ENCODE measurements at places on chromosomes 6 and 20. TPM values are rescaled to one million over a fixed set of nuclear protein-coding genes. Genes with fewer than 3 reads are reported as not detected.

The PDYN gene
- not detected for total RNA-seq

The KCNK5 gene
- 41.5 TPM for total RNA-seq

The EDN3 gene
- total RNA-seq, result not detected

The TRIM31 gene
- not detected for total RNA-seq

The SOX18 gene
- 1.1 TPM for total RNA-seq

The GINS1 gene
- 33.5 TPM for total RNA-seq

The TMEM74B gene
- 1.2 TPM for total RNA-seq

The TTPAL gene
- 19.7 TPM for total RNA-seq

The LCA5 gene
- 0.18 TPM for total RNA-seq

The VGLL2 gene
- total RNA-seq, result not detected

The SCRT2 gene
- not detected for total RNA-seq

The SLC12A5 gene
- 0.73 TPM for total RNA-seq

The CCDC167 gene
- total RNA-seq, result 69.8 TPM

The NOX3 gene
- not detected for total RNA-seq

The ANKRD66 gene
- total RNA-seq, result not detected

The GRM1 gene
- not detected for total RNA-seq

The EMILIN3 gene
- total RNA-seq, result not detected

The METTL24 gene
- total RNA-seq, result not detected

The MMP24 gene
- not detected for total RNA-seq

The TNFRSF21 gene
- total RNA-seq, result 2.8 TPM

The ETV7 gene
- 0.51 TPM for total RNA-seq

The DEFB128 gene
- total RNA-seq, result not detected

The SPATA25 gene
- total RNA-seq, result 1.1 TPM

The BICRAL gene
- total RNA-seq, result 14.2 TPM

The RAB5IF gene
- total RNA-seq, result 94.5 TPM

The SRMS gene
- not detected for total RNA-seq

The CGA gene
- 0.59 TPM for total RNA-seq

Measured in activated T-helper 2 cell treated with anti-CD3 and anti-CD28 coated beads, Interferon-gamma antibody, Interleukin-2, Interleukin-4, amounts not matched to agents 10 μg/mL and 5 μg/mL and 100 μg/mL, durations not matched to agents 14 hours and 24 hours and 36 hours (primary cell).